Mucosa of gallbladder (tissue), 1 donor: ENCODE measurements at places on chromosomes 16 and 17.
A peak's percentile ranks its signal among the peaks of the same experiment; 100 is the strongest.

DNA sequence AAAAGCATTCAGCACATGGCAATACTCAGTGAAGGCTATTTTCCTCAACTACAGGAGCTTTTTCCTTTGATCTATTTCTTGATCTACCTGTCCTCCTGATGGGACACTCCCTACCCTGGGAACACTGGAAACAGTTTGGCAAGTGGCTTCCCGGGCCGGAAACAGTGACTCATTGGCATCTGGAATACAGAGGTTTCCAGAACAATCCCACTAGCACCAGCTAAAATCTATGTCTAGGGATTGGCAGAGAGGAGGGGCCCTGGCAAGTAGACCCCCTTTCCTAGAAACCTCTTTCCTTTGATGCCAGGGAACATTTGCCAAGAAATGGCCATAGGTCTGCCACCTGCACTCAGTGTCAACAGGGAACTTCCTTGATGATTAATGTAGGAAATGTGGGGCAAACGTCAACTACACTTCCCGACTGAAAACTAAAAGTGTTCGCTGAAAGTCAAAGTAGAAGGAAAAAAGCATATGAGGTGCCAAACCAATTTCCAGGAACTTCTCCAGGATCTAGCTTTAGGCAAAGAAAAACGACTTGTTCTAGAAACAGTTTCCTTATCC, 30.4 kb upstream of the FBXW10B start:
- DNase-seq, result peak; percentile 58

- DNase-seq, result no peak
Observed at GRCh38 chr16:8887952-8888560, 5.9 kb downstream of the LITAFD start.

DNA sequence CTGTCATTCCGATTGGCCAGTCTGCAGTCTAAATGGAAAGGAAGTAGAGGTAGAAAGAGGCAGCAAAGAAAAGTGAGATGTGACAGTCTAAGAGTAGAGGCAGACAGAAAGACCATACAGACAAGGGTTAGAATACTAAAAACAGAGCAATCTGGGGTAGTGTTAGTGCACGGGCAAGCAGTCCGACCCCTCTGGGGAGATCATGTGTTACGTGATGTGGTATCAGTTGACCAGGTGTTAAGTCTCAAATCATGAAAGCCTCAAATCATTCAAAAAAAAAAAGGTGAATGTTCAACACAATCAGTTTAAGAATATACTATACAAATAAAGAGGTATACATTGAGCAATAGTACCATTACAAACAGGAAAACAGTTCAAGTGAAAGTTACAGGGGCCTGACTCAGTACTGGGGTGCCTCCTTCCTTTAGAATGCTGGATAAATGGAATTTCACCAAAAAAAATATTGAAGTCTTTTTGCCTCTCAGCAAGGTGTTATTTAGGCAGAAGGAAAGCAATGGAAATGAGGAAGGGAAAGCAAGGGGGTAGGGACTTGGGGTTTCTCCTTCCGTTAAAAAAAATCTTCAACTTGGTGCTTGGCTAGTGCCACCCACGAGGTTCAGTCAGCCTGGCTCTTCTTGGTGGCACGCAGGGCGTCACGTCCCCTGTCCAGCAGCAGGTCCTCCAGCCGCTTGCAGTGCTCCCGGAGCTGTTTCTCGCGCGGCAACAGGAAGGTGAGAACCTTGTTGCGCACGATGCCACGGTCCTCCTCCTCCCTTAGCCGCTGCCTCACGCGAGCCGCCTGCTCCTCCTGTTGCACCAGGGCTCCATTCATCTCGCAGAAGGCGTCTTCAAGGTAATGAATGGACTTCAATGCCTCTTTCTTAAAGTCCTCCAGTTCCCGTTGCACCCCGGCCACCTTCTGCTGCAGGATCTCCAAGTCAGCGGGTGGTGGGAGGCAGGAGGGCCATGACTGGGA, 616 bp downstream of the CCDC182 start:
- no peak for DNase-seq

DNA sequence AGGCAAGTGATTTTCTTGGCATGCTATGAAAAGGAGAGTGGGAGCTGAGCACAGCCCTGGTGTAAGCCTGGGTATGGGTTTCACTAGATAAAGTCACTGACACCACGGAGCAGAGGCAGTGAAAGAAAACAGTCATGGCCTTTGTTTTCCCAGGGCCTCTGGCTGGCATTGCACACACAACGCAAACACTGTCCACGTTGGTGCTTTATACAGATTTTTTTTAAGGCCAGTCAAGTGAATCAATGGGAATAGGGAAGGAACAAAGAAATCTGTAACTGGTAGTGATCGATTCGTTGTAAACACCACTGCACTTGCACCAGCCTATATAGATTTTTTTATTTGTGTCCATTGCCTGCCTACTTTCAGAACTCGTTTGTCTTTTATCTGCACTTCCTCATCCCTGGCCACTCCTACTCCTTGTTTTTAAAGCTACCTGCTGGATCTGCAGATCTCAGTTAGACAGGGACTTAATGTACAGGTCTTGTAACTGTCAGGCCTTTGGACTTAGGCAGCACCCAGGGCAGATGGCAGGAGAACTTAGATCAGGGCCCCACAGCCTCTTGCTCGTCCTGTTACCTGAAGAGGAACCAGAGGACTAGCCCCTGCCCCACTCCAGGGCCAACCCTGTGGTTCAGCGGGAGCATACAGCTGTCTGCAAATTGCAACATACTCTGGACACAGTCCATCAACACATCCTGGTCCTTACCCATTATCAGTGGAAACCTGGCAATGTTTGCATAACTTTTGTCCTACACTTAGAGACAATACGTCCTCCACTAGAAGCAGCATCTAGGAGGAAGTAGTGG, 10.6 kb upstream of the TMIGD1 start:
- peak; percentile 84 for DNase-seq

DNA sequence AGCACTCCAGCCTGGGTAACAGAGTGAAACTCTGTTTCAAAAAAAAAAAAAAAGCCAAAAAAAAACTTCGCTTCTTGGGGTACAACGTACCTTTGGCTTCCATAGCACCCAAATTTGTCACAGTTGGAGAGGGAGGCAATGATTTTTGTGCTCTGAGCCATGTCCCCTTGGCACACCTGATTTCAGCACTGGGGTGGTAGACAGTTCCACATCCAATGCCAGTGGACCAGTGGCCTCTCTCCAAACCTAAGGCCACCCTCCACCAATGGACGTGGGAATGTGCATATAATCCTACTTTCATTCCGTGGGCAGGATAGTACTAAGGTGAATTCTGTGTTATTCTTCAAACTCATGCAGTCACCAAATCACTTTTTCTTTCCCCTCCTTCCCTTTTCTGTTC, 47.5 kb downstream of the SALL1 start:
- DNase-seq, result no peak

- DNase-seq, result no peak
Observed at GRCh38 chr16:20884240-20884556, 16.0 kb downstream of the DCUN1D3 start.
